Amygdala (tissue), 56 donors: ENCODE measurements at places on chromosomes 5 and 9.

- no peak for DNase-seq
Observed at GRCh38 chr5:78295035-78295961, 800 bp upstream of the AP3B1 start.

DNA sequence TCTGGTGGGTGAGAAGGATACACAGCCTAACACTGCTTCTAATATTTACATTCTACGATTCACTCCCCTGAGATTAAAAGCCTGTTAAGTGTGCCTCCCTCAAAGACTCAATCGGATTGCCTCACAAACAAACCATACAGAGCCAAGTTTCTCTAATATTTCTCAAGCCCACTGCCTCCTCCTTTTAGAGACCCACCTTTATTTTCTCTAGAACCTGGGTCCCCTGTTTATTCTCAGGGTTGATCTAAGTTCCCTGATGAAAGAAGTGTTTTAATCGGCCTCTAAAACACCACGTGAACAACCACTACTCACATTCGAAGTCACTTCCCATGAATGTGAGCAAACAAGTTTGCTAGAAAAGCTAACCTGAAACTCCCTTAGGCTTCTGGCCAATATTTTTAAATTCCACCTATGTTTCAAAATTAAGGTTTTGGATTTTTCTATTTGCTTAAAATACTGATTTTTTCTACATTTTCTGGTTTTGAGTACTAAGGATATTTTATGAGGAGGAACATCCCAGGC lies 76.5 kb downstream of the GLIS3 start:
- no peak for DNase-seq

DNA sequence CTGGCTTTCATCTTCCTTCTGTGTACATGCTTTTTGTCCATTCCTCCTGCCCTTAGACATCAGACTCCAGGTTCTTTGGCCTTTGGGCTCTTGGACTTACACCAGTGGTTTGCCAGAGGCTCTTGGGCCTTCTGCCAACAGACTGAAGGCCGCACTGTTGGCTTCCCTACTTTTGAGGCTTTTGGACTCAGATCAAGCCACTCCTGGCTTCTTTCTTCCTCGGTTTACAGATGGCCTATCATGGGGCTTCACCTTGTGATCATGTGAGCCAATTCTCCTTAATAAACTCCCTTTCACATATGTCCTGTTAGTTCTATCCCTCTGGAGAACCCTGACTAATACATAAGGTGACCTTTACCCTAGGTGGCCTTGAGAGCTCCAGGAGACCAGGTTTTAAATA lies 189.1 kb upstream of the CCNG1 start:
- no peak for DNase-seq

DNA sequence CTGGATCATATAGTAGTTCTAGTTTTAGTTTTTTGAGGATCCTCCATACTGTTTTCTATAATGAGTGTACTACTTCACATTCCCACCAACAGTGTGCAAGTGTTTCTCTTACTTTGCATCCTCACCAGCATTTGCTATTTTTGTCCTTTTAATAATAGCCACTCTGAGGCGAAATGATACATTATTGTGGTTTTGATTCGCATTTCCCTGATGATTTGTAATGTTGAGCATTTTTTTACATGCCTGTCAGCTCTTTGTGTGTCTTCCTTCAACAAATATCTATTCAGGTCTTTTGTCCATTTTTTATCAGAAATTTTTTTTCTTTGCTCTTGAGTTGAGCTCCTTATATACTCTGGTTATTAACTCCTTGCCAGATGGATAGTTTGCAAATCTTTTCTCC lies 114.0 kb downstream of the ADAMTSL1 start:
- no peak for DNase-seq

DNA sequence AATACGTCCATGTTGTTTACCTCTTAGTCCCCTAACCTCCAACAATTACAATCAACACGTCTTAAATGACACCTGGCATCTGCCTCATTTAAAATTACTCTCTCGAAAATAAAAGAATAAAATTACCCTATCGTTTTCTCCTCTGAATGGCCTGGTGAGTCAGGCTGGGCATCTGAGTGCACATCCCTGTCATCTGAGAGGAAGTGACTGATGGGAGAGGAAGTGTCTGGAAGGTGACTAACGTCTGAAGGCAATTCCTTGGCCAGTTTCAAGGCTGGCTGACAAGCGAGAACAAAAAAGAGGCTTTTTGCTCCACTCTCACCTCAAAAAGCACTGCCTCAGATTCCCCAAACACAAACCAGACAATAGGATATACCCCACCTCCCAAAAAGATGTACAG lies 57.7 kb downstream of the MAPKAP1 start:
- DNase-seq, result no peak

DNA sequence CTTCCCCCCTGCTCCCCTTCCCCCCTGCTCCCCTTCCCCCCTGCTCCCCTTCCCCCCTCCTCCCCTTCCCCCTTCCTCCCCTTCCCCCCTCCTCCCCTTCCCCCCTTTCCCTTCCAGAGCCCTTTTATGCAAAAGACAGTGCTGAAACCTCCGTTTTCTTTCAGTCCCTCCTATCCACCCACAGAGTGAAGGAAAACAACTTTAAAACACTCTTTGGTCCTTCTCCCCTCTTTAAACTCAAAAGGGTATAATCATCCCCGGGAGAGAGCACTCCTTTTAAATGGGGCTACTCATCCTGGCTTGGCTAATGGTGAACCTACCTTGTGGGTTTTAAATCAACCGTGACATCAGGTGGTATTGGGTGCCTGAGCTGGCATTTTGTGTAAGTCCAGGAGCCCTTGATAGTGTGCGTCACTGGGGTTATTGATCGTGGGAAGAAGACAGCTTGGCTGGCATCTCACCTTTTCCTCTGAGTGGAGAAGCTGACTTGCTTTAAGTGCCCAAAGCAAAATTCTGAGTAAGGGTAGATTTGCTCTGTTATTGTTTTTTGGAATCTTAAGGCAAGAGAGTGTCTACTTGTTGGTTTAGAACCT lies 2.7 kb downstream of the LARP1 start:
- no peak for DNase-seq

DNA sequence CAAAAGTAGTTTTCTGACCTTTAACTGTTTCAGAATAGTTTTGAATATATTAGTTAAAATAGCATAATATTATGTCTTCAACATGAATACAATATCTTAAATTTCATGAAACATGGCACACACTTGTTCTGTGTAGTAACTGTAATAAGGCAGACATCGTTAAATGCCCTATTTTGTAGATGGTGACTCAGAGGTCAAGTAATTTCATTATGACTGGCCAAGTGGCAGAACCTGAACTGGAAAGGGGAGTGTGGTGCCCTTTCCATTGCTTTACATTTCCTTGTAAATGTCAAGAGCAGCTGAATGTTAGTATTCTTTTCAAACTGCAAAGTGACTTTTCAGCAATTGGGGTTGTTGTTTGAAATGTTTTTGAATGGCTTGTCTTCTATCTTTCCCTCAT lies 201.2 kb upstream of the CDKN2B start:
- DNase-seq, result no peak

- no peak for DNase-seq
Observed at GRCh38 chr5:36417221-36417620, 115.5 kb upstream of the RANBP3L start.

DNA sequence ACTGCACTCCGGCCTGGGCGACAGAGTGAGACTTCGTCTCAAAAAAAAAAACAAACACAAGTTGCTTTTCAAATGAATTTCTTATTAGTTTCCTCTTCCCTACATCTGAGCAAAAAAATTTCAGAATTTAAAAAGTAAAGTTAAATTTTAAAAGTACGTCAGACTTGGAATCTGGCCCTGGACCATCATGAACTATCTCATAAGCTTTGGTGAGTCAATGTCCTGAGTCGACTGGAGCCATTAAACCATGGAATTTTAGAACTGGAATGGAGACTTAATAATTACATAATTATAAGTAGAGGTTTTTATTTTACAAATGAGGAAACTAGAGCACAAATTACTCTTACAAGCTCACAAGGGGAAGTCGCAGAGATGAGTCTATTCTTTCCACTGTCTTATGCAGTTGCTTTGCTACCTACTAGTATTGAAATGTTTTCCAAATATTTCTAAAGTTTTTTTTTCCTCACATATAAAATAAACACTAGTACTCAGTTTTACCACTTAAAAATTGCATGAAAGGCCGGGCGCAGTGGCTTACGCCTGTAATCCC lies 98.0 kb upstream of the ZNF608 start:
- DNase-seq, result no peak

DNA sequence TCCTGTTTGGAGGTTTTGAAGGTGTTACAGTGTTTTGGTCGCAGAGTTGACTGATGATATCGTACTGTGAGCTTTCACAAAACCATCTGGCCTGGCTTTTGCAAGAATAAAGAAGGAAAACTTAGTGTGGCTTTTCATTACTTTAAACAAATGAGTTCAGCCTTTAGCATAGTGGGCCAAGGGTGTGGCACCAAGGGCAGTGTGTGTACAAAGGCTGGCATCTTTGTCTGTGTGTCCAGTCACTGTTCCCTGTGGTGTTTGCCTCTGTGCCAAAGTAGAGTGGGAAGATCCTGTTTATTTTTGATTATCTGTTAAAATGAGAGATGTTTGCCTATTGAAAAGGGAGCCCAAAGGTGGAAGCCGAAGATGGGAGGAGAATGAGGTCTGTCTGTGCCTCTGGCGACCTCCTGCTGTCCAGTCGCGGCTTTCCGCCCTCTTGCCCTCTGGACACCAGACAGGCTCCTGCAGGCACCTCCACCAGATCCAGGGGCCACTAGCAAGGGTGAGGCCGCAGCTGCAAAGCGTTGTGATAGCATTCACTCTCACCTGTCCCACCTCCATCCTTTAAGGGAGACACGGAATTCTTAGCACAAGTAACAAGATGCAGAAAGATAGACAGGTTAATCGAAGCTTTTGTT lies 113.7 kb downstream of the TRIO start:
- no peak for DNase-seq
